Ecto neural progenitor cell (in vitro differentiated cells): ENCODE measurements at places on chromosomes 11 and 22.

- no peak for DNase-seq
Measured at GRCh38 chr22:38286915-38287669, 14.3 kb upstream of the TMEM184B start.

DNA sequence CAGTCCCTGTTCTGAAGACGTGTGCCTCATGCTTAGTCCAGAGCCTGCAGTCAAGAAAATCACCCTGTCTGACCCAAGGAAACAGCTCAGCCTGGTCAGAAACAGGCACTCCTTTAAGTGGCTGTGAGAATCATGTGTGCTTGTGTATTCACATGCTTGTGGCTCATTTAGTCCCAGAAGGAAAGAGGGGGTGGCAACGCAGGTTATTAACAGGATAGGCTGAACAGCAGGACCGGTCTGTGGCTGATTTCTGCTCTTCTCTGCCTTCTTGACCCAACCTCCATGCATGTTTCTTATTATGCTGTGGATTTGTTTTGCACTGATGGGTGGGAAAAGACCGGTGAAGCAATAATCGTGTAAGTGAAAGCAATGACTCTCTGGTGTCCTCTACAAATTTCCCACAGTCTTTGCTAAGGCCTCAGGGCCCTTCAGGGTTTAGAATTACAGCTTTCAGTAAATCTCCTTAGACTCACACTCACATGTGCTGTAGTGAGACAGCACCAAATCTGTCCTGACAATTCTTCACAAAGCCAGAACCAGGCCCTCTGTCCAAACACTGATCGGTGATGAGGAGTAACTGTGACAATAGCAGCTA, 288.1 kb downstream of the ETS1 start:
- no peak for DNase-seq

GRCh38 chr11:65801153-65801987, 14.5 kb downstream of the OVOL1 start:
- peak; percentile 45 for DNase-seq

- peak; percentile 3 for DNase-seq
Measured at GRCh38 chr11:15933886-15934625, 422.3 kb downstream of the SOX6 start.

DNA sequence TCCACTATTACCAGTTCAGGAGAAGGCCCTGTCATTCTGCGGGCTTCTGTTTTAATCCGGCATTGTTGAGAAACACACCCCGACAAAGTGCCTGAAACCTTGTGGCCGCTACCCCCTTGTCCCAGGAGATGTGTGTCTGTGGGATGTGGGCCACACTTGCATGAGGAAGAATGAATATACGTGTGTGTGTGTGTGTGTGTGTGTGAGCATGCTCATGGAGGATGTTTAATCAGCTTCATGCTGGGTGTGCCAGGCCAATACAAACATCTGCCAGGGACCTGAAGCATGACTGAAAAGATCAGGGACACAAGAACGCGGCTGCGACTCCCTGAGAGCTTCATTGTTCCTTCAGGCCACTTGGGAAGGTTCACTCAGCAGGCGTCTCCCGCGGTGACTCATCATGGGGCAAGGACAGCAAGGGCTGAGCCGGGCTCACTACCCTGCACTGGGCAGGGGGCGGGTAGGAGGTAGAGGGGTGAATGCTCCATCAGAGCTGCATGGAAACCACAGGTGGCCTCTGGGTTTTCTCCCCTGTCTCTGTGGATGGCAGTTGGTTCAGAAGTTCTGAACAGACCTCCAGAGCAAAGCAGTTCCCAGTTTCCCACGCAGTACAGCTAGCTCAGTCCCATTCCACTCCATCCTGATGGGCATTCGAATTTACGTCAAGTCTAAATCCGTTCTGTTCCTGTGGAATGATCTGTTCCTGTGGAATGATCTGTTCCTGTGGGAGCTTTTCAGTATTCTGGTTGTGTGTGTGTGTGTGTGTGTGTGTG, 7.0 kb upstream of the MALAT1 start:
- DNase-seq = peak; percentile 76

- peak; percentile 76 for DNase-seq
Measured at GRCh38 chr11:101583251-101584128, at the start of gene TRPC6. Gene TRPC6 (minus strand): TSS chr11:101584007. CDS start chr11:101583503, 504 bp downstream.

GRCh38 chr11:72665911-72666472, 8.2 kb downstream of the PDE2A start:
- DNase-seq = no peak

DNA sequence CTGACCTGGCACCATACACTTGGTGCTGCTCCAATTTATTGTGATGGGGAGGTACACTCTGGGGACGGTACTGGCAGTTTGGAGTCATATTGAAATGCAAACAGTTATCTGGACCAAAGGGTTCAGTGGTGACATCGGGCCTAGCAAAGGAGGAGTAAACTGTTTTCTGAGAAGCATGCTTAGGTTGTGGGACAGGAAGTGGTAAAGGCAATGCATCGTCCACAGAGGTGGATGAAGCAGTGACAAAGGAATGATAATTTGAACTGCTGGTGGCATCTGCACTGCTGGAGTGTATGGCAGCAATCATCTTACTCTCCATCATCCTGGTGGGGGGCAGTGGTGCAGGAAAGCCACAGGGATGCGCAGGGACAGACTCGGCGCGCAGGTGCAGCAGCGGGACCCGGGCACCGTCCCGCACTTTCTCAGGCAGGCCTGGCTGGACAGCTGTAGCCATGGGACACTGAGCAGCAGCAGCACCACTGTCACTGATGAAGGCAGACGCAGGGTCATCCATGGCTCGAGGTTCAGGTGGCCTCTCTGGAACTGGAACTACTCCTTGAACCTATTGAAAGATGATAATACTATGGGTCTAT, 28.0 kb upstream of the TP53AIP1 start:
- DNase-seq = no peak

- DNase-seq = no peak
Measured at GRCh38 chr22:31344256-31344577, 1.9 kb downstream of the PATZ1 start.
